ENCODE measurements at places on chromosomes 12 and 14. TPM values are rescaled to one million over a fixed set of nuclear protein-coding genes. Genes with fewer than 3 reads are reported as not detected.
A peak's percentile ranks its signal among the peaks of the same experiment; 100 is the strongest.

DNA sequence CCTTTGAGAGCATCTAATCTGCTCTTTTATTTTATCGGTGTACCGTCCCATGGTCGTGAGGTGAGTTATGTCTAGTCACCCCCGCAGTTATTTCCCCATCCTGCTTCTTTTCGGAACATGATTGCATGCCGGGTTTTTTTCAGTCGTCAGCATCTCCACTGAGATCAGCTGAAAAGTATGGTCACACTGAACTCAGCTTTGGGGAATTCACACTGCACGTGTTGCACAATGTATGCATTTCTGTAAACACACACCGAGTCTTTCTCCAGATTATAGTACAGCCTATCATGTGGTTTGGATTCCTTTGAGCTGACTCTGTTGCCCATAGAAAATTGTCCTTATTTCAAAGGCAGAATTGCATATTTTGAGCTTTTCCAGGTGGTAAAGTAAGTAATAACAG is 24.6 kb downstream of the PLXNC1 start:
- H3K4me3 ChIP-seq = no peak overlapping the region
- H3K27ac ChIP-seq = peak overlapping the region; percentile 52
- DNase-seq = peak; percentile 55
- H3K4me1 ChIP-seq = peaks cover under 1% of the 10 kb centered on the region

GRCh38 chr12:39966721-39967120 is 139.2 kb downstream of the SLC2A13 start:
- no peak overlapping the region for H3K4me3 ChIP-seq
- DNase-seq = no peak
- no peaks in the 10 kb centered on the region for H3K27me3 ChIP-seq
- H3K27ac ChIP-seq = no peak overlapping the region

DNA sequence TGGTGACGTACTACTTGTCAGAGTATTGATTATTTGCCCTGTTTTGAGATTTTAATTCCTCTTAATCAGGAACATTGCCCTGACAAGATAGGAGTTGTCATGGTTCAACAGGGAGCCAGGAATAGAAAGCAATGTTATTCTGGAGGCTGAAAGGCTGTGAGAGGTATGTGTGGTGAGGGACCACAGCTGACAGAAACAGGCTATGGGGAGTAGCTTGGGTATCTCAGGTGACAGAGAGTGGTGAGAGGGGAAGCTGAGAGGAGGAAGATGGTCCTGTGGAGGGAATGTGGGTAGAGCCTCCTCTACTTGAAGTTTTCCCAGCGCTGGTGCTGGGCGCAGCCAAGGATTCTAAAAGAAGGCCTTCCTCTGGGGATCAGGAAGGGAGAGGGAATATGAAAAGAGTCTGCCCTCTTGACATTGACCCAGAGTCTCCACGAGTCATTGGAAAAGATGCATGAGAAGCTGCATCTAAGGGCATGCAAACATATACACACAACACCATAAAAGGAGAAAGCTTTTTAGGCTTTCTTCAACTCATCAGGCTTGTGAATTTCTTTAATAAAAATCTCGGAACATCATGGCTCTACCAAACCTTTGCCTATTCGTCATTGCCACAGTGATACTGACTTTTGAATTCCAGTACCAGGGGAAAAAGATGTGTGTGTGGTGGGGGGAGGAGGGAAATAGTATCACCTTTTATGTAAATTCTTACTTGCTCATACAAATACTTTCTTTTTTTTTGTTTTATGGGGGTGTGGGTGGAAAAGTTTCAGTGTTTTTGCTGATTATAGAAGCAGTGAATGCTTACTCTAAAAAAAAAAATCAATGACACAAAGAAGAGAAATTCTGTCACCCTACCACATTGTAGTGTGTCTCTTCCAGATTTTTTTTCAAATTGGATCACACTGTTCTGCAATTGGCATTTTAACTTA is 39.9 kb upstream of the DHRS7 start:
- H3K27ac ChIP-seq = no peak overlapping the region
- no peak overlapping the region for H3K4me3 ChIP-seq
- peaks cover 3% of the 10 kb centered on the region for H3K27me3 ChIP-seq

DNA sequence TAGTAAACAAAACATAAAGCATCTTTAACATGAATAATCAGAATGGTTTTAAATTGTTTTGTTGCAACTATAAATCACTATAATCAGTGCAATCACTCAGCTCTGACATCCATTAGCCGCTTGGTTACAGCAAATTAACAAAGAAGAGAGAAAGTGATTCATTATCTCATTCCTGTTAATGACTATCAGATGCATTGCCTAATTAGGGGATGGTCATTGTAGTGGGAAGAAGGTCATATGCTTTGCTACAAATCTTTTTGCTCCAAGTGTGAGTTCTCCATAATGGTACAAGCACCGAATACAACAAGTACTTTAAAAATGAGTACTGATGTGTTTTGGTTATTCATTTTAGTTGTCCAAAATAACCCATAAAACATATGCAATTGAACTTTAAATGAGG is 272.0 kb downstream of the AKAP6 start:
- H3K4me3 ChIP-seq = no peak overlapping the region
- H3K4me1 ChIP-seq = no peaks in the 10 kb centered on the region
- no peak overlapping the region for H3K27ac ChIP-seq
- no peaks in the 10 kb centered on the region for H3K27me3 ChIP-seq
- no peak for DNase-seq
- no peaks in the 10 kb centered on the region for H3K36me3 ChIP-seq

GRCh38 chr14:85186082-85186481 is 343.9 kb upstream of the FLRT2 start:
- H3K4me1 ChIP-seq = no peaks in the 10 kb centered on the region
- H3K27me3 ChIP-seq = no peaks in the 10 kb centered on the region
- no peak for DNase-seq
- no peak overlapping the region for H3K4me3 ChIP-seq

DNA sequence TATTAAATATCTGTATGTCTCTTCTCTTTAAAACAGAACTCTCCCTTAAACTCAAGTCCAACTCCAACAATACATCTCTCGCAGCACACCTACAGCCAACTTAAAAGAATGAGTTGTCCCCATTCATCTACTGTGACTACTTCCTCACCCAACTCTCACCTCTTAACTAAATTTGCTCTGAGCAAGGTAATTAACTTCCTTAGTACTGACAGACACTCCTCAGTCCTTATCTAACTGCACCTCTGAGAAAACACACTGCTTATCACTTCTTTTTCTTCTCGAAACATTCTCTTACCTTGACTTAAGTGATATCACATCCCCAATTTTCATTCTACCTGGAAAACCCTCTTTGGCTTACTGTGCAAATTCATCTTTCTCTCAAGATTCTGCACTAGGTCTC is 7.0 kb downstream of the ERGIC2 start:
- H3K36me3 ChIP-seq = peaks cover 5% of the 10 kb centered on the region
- H3K4me3 ChIP-seq = no peak overlapping the region
- H3K4me1 ChIP-seq = no peaks in the 10 kb centered on the region

DNA sequence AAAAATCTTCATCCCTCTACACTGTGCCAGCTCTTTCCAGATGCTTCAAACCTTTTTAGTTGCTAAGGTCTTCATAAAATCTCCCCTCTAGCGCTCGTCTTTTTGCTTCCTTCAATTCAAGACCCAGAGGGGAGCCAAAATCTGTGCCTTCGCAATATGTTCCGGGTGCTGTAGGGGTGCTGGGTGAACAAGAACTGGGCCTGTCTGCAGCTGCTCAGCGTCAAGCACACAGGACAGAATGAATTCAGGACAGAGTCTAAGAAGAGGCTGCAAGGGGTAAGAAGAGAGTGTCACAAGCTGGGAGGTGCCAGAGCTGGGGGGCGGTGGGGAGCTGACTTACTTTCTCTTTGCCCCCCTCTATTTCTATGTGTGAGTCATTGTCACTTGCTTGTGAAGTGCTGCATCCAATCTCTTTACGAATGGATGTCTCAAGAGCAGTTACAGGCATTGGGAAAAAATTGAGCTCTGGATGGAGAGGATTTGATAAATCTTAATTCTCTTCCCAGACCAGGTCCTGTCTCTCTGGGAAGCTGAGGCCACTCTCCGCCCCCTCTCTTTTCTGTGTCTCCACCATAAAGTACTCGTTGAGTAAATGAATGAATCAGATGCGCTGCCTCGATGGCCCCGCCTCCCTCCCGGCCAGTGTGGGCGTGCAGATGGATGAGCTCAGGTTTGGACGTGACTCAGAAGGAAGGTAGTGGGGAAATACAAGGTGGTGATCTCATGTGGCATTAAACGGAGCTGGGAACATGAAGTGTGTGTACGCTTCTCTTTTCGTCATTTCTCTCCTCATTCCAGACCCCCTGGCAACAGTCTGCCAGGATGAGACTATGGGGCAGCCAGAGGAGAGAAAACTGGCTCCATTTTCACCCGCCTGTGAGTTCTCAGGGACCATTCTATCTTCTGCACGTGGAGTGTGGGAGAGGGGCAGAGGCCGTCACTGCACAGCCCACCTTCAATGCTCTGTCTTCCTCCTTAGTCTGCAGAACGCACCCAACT is 91.3 kb downstream of the TSPAN9 start:
- no peak overlapping the region for H3K27ac ChIP-seq
- no peaks in the 10 kb centered on the region for H3K27me3 ChIP-seq
- H3K4me1 ChIP-seq = peaks cover 31% of the 10 kb centered on the region
- H3K4me3 ChIP-seq = no peak overlapping the region

DNA sequence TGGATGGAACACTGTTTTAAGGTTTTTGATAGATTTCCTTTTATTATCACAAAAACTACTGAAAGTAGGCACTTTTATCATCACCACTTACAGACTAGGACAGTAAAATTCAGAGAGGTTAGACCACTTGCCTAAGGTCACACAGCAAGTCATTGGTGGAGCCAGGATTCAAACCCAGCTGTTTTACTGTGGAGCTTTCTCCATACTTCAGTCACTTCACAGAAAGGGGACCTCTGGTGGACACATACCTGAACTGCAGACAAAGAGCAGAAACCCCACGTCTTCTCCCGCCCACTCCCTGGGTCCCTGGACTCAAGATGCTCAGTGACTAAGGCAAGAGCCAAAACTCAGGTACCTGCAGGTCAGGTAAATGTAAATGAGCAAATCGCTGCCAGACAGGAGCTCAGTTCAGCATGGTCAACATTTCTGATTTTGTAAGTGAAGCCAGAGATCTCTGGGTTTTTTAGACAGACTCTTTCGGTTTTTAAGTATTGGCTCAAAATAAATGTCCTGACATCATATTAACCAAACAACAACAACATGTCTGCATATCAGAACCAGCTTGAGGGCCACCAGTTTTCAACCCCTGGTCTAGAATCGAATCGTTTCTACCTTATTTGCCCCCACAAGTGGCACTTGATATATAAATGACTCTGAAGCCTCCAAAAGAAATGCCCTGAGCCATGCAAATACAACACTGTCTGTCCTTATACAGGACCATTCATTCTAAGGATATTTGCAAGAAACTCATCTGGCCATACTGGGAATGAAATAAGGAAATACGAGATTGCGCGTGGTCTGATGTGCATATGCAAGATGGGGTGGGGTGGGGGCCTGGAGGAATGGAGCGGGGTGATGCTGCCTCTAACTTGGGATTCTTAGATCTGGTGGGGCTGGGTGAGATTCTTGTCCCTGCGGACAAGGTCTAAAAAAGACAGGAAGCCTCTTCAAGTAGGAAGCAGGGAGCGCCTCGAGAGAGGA is 110.9 kb downstream of the KSR2 start:
- H3K4me1 ChIP-seq = no peaks in the 10 kb centered on the region
- H3K27ac ChIP-seq = no peak overlapping the region
- no peaks in the 10 kb centered on the region for H3K36me3 ChIP-seq
- H3K27me3 ChIP-seq = no peaks in the 10 kb centered on the region
- no peak overlapping the region for H3K4me3 ChIP-seq

GRCh38 chr12:95634622-95635621 is 83.6 kb upstream of the USP44 start:
- peak overlapping the region; percentile 87 for H3K27ac ChIP-seq
- peak; percentile 93 for DNase-seq
- no peak overlapping the region for H3K4me3 ChIP-seq
- H3K36me3 ChIP-seq = no peaks in the 10 kb centered on the region
- no peaks in the 10 kb centered on the region for H3K27me3 ChIP-seq

DNA sequence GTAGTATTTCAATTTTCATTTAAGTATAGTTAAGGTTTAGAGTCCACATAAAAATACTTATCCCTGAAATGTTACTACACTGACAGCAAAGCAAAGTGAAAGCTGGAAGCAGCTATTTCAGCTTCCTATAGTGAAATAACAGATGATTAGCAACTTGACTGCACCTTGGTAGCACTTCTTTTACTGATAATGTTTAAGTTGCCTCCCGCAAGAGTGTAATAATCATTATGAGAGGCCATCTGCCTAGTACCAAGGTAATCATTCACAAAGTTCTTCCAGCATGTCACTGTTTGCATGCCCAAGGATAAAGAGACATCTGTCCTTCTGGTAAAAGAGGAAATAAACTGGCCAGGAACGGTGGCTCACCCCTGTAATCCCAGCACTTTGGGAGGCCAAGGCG is 69.8 kb downstream of the LIN7A start:
- DNase-seq = peak; percentile 86
- H3K27ac ChIP-seq = peak overlapping the region; percentile 48
- H3K4me3 ChIP-seq = no peak overlapping the region
- no peaks in the 10 kb centered on the region for H3K27me3 ChIP-seq
- H3K36me3 ChIP-seq = no peaks in the 10 kb centered on the region

GRCh38 chr12:112979041-112979680 is 842 bp downstream of the OAS2 start:
- no peak overlapping the region for H3K27ac ChIP-seq
- H3K27me3 ChIP-seq = no peaks in the 10 kb centered on the region
- H3K4me1 ChIP-seq = no peaks in the 10 kb centered on the region
- no peak overlapping the region for H3K4me3 ChIP-seq
- H3K36me3 ChIP-seq = no peaks in the 10 kb centered on the region

DNA sequence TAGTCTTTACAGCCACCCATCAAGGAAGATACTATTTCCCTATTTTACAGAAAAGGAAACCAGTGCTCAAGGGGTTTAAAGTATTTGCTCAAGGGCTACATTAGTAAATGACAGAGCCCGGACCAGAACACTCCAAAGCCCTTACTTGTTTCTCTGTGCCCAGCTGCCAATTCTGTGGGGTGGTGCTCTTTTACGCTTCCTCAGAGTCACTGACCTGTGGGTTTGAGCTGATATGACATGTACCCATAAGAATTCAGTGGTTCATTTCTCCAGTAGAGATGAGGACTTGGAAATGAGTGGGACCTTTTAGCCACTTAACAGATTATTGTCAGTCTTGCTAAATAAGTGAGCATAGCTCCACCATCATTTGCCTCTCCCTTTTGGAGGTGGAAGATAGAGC is 37.4 kb upstream of the NKX2-8 start:
- no peak overlapping the region for H3K27ac ChIP-seq
- no peaks in the 10 kb centered on the region for H3K27me3 ChIP-seq
- no peaks in the 10 kb centered on the region for H3K36me3 ChIP-seq
- no peak overlapping the region for H3K4me3 ChIP-seq

- no peaks in the 10 kb centered on the region for H3K4me1 ChIP-seq
- no peak overlapping the region for H3K27ac ChIP-seq
- H3K27me3 ChIP-seq = no peaks in the 10 kb centered on the region
Measured at GRCh38 chr14:104510794-104511611, 68.6 kb upstream of the C14orf180 start.

GRCh38 chr14:102234331-102235264 is 70.4 kb downstream of the MOK start:
- DNase-seq = no peak
- H3K36me3 ChIP-seq = peaks cover 26% of the 10 kb centered on the region
- H3K4me1 ChIP-seq = no peaks in the 10 kb centered on the region
- no peak overlapping the region for H3K4me3 ChIP-seq
- no peak overlapping the region for H3K27ac ChIP-seq

The ALX1 gene
- 0.06 TPM for polyA plus RNA-seq

The RNASE1 gene
- polyA plus RNA-seq = 107 TPM

The CAPZA3 gene
- polyA plus RNA-seq = 0.04 TPM

The ATXN2 gene
- 54.3 TPM for polyA plus RNA-seq

The WNT5B gene
- 8.5 TPM for polyA plus RNA-seq

The KRT77 gene
- 0.42 TPM for polyA plus RNA-seq

The SLC6A13 gene
- 0.28 TPM for polyA plus RNA-seq

Data from large intestine (tissue), 12 donors.